Smooth muscle cell of the brain vasculature (primary cell): ENCODE measurements at places on chromosomes 4 and X.
A peak's percentile ranks its signal among the peaks of the same experiment; 100 is the strongest.

GRCh38 chr4:76939184-76939583 is 10.4 kb upstream of the SEPTIN11 start:
- no peak for DNase-seq

- no peak for DNase-seq
Observed at GRCh38 chrX:147848543-147849443, 62.9 kb upstream of the FMR1 start.

DNA sequence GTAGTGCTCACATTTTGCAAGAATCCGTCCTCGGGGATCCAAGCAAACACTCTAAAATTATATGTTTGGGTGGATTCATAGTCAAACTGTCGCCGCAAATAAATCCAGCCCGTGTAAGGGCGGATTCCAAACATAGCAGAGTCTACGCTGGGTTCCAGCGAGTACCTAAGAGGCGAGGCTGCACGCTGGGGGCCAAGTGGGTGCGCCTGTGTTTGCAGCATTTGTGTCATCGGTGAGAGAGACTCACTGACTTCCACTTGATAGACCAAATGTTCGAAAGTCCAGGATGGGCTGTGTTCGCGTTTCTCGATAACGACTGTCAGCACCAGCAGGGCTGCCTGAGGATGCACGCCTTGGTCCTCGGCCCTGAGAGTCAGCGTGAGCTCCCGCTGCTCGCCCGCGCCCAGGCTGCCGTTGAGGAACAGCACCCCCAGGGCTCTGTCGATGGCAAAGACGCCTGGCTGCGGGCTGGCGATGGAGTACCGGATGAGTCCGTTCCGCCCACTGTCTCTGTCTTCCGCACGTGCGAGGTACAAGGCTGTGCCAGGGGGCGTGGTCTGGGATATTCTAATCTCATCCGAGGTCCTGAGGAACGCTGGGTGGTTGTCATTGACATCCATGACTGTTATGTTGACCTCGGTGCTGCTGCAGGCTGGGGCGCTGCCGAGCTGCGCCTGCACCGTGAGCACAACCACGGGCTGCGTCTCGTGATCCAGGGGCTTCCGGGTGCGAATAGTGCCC is 158.7 kb downstream of the DCHS2 start:
- no peak for DNase-seq

DNA sequence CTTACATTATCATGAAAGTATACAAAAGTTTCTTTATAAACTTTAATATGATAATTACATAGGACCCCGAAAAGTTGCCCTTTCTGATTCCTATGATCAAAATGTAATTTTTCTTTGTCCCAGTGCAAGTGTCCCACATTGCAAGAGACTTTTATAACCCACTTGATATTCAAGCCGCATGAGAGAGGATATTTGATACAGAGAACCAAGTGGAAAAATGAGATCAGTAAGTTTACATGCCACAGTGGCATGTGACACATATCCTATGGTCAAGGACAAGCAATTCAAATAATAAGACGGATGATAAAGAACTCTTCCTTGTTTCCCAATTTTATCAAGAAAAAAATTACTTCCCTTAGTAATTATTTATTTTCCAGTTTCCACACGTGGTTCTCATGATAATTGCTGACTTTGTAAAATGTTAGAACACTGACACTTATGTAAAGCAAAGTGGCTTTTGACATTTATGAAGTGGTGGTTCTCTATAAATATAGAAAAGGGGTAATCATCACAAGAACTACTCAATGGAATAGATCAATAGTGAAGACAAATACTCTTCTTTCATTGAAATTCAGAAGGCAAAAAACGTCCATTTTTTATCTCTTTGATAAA is 273.7 kb upstream of the NOCT start:
- DNase-seq = no peak

DNA sequence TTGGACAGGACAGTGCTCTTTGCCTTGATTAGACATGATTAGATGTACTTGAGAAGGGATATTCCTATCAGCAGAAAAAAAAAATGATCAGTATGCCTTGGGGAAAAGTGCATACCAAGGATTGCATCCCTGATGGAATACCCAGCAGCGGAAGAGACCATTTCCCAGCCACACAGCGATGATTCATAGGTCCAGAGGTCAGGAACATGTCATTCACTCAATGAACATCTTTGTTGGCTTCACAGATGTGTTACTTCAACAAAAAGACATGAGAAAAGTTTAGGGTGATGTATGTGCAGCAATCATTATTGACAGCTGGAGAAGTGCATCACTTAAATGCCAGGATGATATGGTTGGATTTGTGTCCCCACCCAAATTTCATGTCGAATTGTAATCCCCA is 293.5 kb downstream of the ZNF674 start:
- peak; percentile 10 for DNase-seq

DNA sequence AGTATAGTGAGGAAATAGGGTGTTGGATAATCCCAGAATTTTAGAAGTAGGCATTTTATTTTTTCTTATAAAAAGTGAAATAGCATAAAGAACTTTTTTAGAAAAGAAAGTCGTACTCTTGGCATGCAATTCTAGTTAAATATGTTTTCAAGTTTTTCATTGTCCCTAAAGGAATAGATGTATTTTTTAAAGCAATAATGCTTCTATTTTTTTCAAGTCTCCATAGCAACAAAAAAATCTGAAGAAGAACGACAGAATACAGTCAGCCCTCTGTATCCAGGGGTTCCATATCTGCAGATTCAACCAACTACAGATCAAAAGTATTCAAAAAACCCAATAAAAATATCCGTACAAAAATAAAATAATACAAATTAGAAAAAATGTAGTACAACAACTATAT is 538.2 kb downstream of the GLUD2 start:
- no peak for DNase-seq

DNA sequence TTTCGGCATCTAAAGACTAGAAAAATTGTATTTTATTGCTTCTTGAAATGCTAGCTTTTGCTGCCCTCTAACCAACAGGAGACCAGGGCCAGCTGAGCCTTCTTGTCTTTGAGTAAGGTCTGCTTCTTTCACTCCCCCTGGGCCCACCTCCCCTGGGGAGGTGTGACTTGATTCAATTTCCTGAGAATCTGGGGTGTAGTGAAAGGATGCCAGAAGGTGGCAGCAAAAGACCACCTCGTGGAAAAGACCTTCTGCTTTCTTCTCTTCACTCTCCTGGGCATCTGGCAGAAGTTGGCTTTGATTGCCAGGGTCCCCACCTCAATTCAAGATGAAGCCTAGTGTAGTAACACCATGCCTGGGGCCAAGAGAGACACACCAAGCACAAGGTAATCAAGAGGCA is 96.5 kb upstream of the MAOA start:
- DNase-seq = no peak

DNA sequence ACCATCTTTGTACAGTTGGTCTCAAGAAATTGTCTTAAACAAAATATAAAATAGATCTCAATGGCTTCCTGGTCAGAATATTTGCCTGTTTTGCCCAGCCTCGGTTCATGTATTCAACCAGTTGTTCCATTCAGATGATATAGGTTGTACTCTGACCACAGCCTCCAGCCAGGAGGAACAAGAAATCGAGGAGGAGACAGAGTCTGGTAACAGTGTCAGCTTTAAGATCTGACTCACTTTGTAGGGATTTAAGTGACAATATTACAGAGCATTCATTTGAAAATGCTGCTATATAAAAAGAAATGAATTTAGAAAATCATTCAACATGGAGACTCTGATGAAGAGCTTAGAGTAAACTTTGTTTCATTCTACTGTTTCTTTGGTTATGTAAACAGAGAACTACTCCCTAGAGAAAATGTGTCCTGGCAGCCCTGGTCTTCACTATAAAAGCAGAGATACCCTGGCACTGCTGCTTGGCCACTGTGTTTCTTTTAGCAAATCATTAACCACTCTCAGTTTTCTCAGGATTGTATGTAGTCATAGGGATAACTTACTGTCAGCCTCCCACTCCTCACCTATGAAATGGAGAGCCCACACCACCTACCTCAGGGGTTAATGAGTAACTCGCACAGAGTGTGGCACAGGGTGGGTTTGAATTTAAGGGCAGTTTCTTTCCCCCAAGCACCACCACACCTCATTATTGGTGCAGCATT is 53.5 kb downstream of the PAGE2 start:
- DNase-seq = no peak

GRCh38 chr4:91019513-91019912 is 892.3 kb downstream of the CCSER1 start:
- no peak for DNase-seq

- DNase-seq = no peak
Observed at GRCh38 chr4:48854395-48854683, 23.5 kb downstream of the OCIAD1 start.

DNA sequence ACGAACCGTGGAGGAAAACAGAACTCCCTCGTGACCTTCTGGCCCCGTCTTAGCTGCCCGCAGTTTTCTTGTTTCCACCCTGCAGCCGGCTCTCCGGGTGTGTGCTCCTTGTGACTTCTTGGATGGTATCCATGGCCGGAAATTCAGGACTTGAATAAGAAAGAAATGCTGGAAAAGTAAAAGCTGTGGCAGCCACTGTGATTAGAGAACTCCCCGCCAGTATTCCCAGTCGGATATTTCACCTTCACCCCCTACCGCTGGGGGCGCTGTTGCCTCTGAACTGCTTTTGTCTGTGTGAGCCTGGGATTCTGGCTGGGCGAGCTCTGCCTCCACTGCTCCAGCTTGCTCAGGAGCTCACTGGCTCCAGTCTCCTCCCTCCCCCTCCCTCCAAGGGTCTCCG is 41.5 kb upstream of the CYP4V2 start:
- no peak for DNase-seq

DNA sequence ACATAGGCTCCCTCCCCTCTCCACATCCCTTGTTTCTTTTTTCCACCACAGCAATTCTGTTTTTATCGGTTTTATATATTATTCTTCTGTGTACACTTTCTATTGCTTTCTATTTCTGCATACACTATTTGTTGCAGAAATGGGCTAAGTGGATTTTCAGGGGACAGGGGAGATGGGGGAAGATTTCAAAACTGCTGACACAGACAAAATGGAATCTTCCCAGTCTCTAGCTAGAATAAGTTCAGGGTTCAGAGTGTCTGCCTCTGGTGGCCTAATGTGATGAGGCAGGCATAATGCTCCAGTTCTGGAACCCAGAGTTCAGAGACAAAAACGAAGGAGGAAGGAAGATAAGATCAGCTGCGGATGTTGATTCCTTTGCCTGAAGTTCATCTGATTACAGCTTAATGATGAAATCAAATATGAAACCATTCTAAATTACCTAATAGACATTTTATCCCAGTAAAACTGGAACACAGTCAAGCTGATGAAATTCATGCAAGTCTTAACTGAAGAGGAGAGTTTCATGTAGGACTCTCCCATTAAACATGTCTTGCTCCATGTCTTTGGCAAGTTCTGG is 447.1 kb downstream of the AFF2 start:
- no peak for DNase-seq

DNA sequence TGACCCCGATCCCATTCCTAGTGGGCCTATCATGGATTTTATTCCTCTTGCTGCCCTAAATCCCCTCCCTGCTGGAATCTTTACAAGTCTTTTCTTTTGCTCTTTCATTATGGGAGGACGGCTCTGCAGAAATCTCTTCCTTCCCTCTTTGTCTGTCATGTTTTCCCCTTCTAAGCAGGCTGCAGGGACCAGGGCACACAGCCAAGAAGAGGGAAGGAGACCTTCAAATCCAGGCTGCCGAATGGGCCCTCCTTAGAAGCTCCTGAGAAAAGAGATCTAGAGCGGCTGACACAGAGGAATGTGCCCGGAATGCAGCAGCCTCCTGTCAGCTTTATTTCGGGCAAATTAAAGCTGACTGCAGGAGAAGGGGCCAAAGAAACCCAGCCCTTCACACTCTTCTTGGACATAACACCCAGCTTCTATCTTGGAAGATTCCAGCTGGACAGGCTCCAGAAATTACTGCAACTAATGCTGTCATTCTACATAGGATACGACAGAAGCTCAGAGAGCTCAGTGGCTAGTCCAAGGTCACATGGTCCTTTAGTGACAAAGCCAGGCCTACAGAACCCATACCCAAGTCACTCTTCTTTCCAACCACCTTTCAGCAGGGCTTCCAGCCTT is 187.8 kb upstream of the NHS start:
- no peak for DNase-seq

GRCh38 chr4:88674979-88675378 is 22.6 kb downstream of the NAP1L5 start:
- DNase-seq = no peak

- DNase-seq = no peak
Observed at GRCh38 chrX:64394059-64394873, 986 bp downstream of the MTMR8 start.

- no peak for DNase-seq
Observed at GRCh38 chr4:183989931-183990330, 84.8 kb downstream of the STOX2 start.

DNA sequence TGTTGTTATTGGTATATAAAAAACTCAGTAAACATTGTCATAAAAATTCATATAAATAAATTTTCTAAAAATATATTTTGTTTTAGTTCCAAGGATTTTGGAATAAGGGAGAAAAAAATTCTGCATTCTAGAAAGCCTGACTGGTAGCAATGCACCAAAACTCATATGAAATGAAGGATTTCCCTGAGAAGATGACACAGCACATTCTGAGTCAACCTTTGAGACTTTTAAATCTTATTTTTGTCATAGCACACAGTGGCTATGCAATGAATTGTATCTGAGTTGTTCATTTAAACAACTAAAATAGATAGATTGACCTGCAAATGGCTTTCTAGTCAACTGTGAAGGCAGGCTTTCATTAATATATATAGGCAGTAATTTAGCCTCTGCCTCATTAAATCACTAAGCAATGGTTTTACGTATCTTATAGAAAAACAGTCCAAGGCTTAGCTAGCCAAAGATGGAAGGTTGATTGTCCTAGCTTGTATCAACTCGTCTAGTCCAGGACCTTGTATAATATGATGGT is 239.1 kb upstream of the NEIL3 start:
- no peak for DNase-seq

DNA sequence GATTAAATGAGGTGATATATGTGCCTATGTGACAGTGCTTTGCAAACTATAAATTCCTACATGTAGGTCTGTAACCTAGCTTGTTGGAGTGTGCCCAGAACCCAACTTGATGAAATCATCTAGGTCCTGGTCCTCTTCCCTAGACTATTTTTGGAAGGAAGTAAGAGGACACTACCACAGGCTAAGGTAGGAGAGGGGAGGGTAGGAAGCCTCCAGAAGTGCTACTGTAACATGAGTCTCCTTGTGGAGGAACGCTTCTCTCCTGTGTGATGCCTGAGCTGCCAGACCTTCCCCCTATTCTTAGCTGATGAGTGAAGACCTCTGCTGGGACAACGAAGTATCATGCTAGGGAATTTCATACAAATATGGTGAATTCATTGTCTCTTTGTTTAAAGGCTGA is 41.8 kb upstream of the IL21 start:
- no peak for DNase-seq
